Activated CD4-positive, alpha-beta T cell treated with anti-CD3 and anti-CD28 coated beads, Interleukin-2, amount 10 ng/mL, durations not matched to agents 7 days and 5 days (primary cell): ENCODE measurements at places on chromosomes 12 and 14.

- no peak for DNase-seq
These were observed 130.1 kb downstream of the SLC41A2 start for GRCh38 chr12:104828015-104828414.

GRCh38 chr12:23217667-23218066, 592.7 kb downstream of the ETNK1 start:
- DNase-seq, result no peak

DNA sequence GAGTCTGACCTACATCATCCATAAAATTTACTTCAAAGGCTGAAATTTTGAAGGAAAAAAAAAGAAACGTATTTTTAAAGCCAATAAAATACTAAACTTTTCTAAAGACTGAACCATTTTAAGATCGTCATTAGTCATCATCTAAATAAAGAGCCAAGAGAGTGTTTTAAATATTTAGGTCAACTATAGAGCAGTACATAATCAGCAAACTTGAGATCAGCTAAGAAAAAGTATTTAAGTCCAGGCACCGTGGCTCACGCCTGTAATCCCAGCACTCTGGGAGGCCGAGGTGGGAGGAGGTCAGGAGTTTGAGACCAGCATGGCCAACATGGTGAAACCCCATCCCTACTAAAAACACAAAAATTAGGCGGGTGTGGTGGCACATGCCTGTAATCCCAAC, 35.5 kb downstream of the HECTD1 start:
- DNase-seq, result no peak

DNA sequence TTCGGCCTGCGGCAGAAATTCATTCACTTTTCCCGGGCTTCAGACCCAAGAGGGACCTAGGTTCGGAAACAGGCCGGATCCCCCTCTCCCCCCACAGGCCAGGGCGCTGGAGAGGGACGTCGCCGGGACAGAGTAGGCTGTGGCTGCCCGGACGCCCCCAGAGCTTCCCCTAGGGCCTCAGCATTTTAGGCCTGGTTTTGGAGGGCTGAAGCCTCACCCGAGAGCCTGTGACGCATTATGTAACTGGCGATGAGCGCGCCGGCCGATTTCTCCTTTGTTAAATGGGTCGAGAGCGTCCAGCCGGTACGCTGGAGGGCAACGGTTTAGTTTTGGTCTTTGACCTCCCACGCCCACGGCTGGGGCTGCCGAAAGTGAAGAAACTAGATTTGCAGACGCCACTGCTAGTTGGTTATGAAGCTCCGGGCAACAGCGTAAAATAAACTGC, 657 bp downstream of the PEBP1 start:
- peak; percentile 30 for DNase-seq

- no peak for DNase-seq
These were observed 246.7 kb upstream of the G2E3 start for GRCh38 chr14:30312214-30312613.

GRCh38 chr12:117437516-117438255, 76.3 kb upstream of the NOS1 start:
- DNase-seq, result no peak

- DNase-seq, result no peak
These were observed 2.3 kb upstream of the PAWR start for GRCh38 chr12:79692860-79693577.

- DNase-seq, result no peak
These were observed 186.8 kb downstream of the BTG1 start for GRCh38 chr12:91958816-91959215.

GRCh38 chr12:91986084-91986483, 159.6 kb downstream of the BTG1 start:
- DNase-seq, result no peak

DNA sequence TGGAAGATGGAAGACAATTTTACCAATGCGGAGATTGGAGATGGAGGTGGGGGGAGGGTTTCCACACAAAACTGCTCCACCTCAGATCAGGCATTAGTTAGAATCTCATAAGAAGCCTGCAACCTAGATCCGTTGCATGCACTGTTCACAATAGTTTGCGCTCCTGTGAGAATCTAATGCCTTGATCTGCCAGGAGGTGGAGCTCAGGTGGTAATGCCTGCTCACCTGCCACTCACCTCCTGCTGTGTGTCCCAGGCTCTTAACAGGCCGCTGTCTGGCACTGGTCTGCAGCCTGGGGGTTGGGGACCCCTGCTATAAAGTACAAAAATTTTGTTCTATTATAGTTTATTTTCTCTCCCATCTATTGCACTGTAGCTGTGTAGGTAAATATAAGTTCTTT, 84.9 kb upstream of the FOXG1 start:
- DNase-seq, result no peak

- peak; percentile 63 for DNase-seq
These were observed 46.1 kb downstream of the CYP46A1 start for GRCh38 chr14:99729991-99730875.

- peak; percentile 15 for DNase-seq
These were observed 35.9 kb upstream of the CHST11 start for GRCh38 chr12:104420868-104421267.

- no peak for DNase-seq
These were observed 146.0 kb upstream of the RPH3A start for GRCh38 chr12:112645586-112645985.

DNA sequence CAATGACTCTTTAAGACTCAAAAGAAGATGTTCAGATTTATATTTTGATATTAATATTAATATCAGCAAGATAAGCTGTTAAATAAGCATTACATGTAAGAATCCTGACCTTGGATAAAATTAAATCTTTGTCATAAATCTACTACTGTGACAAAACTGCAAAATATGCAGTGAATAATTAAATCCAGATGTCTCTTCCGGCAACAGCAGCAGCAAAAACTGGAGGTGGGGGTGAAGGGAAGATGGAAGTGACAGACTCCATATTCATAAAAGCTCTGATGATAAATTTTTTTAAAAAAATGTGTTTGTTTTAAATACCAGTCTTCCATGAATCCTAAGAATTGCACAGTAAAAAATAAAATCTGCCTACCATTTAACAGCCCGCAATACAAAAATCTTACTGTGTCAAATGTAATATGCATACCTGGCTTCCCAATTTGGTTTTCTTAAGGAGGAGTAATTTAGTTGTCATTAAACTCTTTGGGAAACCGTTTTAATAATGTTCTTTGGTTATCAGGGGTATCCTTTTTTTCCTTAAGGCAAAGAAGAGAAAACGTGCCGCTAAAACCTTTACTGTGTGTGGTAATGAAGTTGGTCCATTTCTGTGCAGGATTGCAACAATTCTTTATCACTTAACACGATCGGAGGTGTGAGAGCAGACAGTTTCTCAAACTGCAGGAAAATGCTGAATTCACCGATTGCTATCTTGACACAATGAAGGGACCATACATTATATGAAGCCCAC, 478.2 kb downstream of the DIO2 start:
- no peak for DNase-seq

- DNase-seq, result no peak
These were observed 20.4 kb downstream of the AKAP3 start for GRCh38 chr12:4628406-4628805.
